Brain (organoid and tissue), 16 donors: ENCODE measurements at places on chromosomes 4 and X.

- DNase-seq = no peak
Observed at GRCh38 chr4:18022572-18023050, 1.1 kb upstream of the LCORL start.

DNA sequence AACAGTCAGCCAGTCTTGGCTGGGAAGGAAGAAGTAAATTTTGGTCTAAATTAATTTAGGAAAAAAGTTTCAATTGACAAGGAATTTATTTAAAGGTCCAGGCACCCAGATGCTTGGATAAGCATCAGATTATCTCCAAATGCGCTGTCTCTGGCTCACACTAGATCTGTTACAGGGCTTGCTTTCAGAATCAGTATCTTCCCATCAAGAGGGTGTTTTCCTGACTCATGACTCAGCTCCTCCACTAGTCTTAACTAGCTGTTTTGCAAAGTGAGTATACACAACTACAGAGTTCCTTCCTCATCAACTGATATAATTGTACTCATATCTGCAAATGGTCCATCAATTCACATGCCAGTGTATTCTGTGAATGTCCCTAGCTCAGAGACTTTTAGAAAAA, 482.1 kb upstream of the CPEB2 start:
- no peak for DNase-seq

- DNase-seq = no peak
Observed at GRCh38 chr4:90990284-90990683, 863.1 kb downstream of the CCSER1 start.

GRCh38 chr4:118289794-118290193, 63.0 kb downstream of the PRSS12 start:
- no peak for DNase-seq

DNA sequence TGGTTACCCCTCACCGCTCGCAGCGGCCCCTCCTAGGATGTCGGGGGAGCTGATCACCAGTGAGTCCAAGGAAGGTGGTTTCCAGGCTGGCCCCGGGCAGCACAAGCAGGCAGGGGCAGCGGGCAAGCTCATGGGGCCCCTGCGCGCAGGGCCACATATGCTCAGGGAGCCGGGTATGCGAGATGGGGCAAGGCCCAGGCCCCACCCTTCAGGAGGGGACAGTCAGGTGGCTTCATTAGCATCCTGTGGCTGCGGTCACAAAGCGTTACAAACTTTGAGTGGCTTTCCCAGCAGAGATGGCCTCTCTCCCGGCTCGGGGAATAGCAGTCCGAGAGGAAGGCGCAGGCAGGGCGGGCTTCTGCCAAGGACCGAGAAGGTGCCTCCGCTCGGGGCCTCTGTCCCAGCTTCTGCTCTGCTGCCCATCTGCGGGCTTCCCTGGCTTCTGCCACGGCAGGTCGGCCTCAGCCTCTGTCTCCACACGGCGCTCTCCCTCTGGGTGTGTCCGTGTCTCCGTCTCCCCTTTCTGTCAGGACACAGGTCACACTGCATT, 13.5 kb downstream of the ABCD1 start:
- no peak for DNase-seq

DNA sequence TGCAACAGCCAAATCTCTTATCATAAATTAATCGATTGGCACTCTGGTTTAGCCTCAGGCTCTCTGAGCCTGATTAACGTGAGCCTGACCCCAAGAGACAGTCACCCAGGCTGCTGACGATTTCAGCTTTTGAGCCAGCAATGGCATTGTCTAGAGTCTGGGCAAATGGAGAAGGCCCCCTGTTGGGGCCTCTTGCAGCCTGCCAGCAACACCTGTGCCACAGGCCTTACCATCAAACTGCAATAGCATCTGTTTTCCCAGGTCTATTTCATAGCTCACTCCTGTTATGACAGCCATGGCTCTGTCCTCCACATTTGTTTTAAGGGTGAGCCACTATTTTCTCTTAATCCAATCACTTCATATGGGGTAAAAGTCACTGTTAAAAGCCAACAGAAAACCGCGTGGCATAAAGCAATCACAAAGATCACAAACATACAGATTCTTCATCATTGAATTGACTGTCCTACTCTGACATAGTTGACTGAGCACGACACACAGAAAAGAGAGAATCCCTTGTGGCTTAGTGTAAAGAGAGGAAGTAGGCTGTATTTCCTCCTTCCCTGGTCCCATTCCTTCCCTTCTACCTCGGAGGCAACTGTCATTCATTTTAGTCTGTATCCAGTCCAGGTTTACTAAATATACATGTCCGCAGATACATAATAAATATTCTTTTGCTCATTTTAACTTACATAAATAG, 47.8 kb downstream of the SLC9A7 start:
- no peak for DNase-seq

- no peak for DNase-seq
Observed at GRCh38 chr4:19823781-19824180, 427.9 kb upstream of the SLIT2 start.

DNA sequence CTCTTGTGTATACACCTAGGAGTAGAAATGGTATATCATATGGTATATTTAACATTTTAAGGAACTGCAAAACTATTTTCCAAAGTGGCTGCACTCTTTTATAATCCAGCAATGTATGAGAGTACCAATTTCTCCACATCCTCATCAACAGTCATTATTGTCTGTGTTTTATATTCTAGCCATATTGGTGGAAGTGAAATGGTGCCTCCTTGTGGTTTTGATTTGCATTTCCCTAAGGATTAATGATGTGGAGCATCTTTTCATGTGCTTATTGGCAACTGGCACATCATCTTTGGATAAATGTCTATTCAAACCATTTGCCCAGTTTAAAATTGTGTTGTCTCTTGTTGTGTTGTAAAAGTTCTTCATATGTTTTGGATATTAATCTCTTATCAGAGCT, 9.6 kb downstream of the BMP15 start:
- no peak for DNase-seq

- no peak for DNase-seq
Observed at GRCh38 chr4:84967243-84967690, 777 bp upstream of the WDFY3 start.

GRCh38 chr4:42088386-42088785, 64.1 kb downstream of the BEND4 start:
- no peak for DNase-seq

DNA sequence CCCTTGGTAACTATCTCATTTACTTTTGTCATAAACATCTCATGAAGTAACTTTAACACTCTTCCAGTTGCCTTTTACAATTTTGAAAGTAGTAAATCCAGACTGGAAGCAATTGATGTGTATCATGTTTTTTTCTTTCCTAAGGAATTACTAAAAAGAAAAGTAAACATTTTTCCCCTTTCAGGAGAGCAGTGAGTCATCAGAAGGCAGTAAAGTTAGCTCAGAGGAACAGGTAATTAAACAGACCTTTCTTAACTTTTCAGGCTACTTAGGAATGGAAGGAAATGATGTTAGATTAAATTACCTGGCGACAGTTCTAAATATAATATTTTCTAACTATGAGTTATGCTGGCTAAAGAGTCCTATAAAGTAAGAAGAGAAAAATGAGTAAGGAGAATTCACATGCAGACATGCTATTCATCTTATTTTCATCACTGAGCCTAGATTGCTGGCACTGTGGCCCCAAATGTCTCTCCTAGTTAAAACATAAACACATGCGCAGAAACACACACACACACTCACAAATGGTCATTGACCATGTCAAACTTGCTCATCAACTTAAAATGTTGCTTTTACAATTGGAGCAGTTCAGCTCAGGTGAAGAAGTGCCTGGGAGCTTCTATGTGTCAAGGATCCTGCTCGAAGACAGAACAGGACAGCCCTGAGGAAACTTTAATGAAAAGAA, 9.3 kb downstream of the DMP1 start:
- DNase-seq = no peak

GRCh38 chr4:77669946-77670590, 64.4 kb downstream of the CXCL13 start:
- DNase-seq = peak; percentile 59

DNA sequence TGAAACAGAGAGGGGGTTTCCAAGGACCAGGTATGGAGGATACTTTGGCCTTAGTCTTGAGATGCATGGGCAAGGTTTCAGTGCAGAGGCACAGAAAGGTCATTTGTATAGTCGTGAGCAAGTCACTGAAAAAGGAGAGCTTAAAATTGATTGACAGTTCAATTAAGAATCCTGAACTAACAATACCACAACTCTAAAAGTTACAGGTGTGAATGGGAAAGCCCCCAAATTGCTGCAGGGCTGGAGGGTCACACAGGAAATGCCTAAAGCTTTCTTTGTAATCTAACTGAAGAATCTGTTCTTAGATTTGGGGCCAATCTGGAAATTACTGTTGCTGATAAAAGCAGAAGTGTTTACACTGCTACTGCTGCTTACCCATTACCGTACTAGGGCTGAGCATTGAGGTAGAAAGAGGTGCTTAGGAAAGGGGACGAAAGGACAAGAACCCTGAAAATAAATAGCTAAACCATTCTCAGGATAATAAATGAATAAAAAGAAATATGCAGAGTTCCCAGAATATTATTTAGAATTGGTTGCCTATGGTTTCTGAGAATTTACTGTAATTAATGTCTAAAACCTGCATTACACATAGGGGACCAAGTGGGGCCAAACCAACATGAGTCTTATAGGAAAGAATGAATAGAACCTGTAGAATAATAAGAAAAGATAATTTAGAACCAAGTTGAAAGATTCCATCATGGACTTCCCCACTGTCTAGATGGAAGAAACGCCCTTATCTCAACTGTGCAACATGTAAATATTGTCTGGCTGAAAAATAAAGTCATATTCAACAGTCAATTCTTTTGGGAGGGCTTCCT, 91.9 kb upstream of the PPP1R2C start:
- no peak for DNase-seq

DNA sequence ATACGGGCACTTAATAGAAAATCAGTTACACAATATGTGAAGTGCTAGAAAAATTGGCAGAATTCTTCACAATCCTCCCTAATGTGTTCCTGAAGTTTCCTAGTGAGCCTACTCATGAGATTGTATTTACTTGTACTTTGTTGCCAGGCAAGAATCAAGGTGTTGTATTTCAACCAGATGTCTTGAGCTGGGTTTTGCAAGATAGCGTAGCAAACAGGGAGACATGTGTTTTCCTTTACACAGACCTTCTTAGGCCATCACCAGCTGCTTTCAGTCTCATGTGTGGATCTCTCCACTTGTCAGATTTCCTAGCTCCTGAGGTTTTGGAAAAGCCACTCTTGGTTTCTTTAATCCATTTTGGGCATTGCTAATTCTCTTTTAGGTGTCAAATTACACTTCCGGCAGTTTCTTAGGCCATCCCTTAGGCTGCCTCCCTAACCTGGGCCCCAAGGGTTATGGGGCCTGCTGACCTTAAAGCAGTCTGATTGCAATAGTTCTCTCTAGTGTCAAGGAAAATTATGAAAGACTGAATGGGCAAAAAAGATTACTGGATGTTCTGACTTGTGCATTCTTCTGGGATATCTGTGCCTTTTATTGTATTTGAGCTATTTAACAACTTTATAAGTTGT, 12.2 kb upstream of the EDA start:
- DNase-seq = no peak

DNA sequence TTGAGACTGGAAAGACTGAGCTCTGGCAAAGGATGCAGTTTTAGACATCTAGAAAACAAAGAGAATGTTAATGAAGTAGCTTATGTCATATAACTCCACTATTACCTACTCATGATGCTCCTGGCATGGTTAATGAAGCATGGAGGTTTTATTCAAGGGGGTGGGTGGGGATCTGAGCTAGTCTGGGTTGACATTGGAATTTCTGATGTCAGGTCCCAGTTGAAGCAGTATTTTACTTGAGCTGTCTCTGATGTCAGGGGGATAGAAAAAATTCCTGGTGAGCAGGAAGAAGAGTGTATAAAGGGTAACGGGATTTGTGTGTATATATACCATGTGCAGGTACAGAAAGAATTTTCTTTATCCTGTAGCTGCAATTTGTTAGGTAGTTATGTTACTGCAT, 102.0 kb downstream of the ELOVL6 start:
- DNase-seq = no peak

GRCh38 chr4:172035562-172035961, 222.4 kb downstream of the GALNTL6 start:
- peak; percentile 80 for DNase-seq

DNA sequence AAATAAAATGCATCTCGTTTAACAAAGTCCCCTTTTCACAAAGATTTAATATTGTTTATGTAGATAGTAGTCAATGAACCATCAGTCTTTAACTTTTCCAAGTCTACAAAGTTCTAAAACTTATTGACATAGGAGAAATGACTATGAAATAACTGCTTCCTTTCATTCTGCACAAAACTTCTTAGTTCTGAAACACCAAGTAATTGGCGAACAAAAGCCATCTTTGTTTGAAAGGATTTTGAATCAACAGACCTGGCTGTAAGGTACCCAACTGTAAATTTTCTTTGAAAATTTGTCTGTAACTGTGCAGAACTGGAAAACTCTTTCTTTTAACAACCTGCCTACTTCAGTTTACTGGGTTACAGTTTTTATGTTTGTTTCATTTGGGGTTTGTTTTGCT, 25.9 kb downstream of the LEF1 start:
- DNase-seq = no peak

GRCh38 chr4:87559090-87559837, 30.1 kb upstream of the SPARCL1 start:
- no peak for DNase-seq

DNA sequence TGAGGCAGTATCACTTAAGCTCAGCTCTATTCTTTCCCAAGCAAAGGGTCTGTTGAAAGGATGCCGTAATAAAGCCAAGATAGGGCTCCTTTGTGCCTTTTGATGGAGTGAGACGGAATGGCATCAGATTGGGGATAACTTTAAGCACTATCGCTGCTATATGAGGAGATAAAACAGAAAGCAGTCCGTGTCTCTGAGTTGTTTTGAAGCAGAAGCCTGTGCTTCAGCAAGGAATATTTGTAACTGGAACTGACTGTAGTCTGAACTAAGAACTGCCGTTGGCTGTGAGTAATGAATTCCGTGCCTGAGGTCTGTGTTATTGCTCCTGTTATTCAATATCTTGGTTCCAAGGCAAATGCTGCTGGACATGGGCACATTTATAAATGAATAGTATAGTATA, 297.4 kb downstream of the ANKRD50 start:
- no peak for DNase-seq

DNA sequence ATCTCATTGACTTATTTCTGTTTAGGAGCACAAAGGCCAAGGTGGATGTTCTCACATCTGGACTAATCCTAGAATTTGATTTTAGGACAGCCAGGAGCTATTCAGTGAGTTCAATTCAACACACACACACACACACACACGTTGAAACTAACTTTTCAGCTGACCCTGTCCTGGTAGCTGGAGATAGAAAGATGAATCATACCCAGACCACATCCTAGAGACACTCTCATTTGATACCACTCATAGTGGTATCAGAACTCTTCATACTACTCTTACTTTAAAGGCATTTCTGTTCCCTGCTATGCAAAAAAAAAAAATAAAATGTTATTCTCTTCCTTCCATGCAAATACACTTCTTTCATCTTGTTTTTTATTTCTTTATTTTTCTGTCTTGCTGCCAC, 36.7 kb downstream of the KLF8 start:
- DNase-seq = no peak

GRCh38 chr4:55931833-55932232, 16.9 kb upstream of the CEP135 start:
- DNase-seq = no peak
